Stimulated activated CD4-positive, alpha-beta T cell treated with anti-CD3 and anti-CD28 coated beads, Interleukin-15, amount 100 ng/mL, for 1 hour (primary cell): ENCODE measurements at places on chromosomes 2 and 18.

GRCh38 chr18:23526501-23527063, 23.3 kb downstream of the RMC1 start:
- no peak for DNase-seq

DNA sequence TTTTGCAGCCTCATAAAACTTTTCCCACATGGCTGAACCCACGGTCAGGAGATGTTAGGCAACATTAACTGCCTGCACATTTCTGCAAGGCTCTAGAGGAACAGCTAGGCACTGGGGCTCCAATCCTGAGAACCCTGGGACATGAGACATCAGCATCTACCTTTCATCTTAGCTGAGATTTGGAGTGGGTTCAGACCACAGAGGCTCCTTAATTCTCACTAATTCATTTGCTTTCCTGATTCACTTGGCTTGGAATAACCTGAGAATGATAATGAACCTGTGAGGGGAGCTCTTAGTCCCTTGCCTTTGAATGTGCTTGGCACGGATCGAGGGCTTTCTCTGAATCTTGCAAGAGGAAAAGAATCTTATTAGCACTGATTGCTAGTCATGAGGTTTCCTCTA, 266.2 kb downstream of the FIGN start:
- no peak for DNase-seq

GRCh38 chr2:207996848-207997247, 28.5 kb downstream of the PLEKHM3 start:
- no peak for DNase-seq

DNA sequence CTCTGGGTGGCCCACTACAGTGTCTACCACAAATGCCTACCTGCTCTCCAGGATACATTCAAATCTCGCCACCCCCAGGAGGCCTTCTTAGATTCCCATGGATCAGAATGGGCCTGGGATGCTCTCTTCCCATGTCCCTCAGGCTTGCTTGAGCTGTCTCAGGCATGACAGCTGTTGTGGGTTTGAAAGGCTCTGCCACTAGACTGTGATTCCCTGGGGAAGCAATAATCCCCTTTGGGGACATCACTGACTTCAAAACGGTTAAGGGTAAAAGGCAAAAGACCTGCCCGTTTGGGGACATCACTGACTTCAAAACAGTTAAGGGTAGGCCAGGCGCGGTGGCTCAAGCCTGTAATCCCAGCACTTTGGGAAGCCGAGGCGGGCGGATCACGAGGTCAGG, 35.8 kb upstream of the ZNF516 start:
- DNase-seq, result no peak

DNA sequence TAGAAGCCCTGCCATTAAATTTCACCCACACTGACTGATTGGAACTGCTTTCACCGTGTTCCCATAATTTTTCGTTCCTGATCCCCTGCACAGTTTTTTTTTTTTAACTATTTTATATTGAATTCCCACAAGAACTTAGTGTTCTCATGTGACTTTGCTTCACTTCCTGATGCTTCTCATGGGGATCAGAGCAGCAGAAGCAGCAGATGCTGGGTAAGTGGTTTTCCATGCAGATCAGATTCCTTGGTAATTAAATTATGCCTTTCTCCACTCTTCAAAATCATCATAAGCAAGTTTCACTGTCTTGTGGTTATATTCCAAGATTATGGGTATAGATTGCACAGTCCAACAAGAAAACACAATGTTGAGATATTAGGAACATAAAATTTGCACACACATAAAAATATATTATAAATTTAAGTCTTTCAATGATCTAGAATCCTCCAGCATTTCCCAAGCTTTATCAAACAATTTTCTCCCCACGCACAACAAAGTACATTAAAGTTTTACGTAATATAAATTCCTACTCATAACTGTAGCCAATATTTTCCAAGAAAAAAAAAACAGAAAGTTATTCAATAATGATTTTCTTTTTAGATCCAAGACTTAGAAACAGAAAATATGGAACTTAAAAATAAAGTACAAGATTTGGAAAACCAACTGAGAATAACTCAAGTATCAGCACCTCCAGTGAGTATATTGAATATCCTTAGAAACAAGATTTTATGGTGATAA, 277.9 kb downstream of the GULP1 start:
- DNase-seq, result no peak

- DNase-seq, result no peak
Observed at GRCh38 chr2:71832844-71833243, 314.8 kb downstream of the CYP26B1 start.

DNA sequence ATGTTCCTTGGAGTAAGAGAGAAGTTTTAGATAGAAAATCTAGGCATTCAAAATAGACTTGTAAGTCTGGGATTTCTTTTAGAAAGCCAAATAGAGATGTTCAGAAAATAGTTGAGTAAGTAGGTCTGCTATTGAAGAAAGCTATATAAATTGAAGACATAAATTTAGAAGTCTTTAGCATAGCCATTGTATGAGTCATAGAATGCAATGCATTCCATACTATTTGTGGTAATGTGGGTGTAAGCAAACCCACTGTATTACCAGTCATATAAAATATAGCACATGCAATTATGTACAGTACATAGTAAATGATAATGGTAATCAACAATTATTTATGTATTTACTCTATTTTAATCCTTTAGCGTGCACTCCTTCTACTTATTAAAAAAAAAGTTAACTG, 14.1 kb downstream of the MC4R start:
- DNase-seq, result no peak

DNA sequence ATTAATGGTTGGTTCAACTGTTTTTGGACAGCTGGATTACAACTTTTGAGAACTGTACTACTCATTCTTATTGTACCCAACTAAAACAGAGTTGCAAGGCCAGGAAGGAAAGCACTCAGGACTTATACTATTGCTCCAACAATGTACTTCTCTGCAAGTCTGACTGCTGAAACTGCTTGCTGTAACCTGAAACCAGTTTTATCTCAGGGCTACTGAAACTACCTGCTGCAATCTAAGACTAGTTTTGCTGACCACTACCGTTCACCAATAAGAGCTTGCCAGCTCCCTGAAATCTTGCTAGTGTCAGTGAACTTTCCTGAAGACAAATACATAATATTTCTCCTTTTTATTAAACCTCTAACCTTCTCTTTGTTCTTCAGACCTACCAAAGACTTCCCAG, 157.3 kb downstream of the CDCA7 start:
- no peak for DNase-seq

DNA sequence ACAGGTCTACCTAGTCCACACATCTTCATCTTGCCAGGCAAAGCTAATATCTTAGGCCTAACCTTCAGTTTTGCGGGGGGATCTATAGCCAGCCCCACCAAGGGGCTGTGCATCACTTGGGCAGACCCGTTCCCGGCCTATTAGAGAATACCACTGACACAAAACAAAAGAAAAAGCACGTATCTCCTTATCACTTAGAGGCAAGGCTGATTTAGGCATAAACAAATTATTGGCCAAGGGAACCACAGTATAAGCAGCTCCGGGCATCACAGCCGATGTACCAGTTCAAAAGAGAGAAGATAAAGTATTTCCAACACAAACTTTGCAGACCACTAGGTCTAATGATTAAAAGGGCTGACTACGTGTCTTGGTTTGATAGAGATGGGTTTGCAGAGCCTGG, 248.0 kb downstream of the TCF4 start:
- no peak for DNase-seq

DNA sequence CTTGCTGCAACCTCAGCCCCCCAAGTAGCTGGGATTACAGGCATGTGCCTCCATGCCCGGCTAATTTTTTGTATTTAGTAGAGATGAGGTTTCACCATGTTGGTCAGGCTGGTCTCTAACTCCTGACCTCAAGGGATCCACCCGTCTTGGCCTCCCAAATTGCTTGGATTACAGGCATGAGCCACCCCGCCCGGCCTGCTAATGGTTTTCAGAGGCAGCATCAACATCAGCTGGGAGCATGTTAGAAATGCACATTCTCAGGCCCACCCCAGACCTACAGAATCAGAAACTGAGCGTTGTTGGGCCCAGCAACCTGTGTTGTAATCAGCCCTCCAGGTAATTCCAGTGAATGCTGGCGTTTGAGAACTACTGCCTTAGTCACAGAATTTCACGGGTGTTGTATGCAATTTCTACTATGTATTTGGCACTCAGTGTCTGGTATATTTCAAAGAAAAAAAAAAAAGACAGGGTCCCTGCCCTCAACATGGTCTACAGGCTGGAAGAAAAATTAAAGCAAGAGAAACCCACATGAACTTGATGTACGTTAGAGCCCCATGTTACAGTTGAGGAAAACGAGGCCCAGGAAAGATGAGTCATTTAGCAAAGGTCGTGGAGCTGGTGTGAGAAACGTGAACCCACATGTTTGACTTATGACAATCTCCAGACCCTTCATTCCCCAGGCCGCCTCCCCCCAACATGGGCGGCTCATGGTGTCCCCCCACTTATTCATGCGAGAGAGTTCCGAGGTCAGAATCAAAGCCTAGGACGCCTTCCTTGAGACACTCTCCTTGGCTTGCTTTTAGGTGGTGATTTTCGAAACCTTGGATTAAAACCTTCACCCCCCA, 35.3 kb downstream of the SH3BP4 start:
- no peak for DNase-seq

GRCh38 chr2:185316383-185316782, 422.2 kb upstream of the FSIP2 start:
- no peak for DNase-seq

DNA sequence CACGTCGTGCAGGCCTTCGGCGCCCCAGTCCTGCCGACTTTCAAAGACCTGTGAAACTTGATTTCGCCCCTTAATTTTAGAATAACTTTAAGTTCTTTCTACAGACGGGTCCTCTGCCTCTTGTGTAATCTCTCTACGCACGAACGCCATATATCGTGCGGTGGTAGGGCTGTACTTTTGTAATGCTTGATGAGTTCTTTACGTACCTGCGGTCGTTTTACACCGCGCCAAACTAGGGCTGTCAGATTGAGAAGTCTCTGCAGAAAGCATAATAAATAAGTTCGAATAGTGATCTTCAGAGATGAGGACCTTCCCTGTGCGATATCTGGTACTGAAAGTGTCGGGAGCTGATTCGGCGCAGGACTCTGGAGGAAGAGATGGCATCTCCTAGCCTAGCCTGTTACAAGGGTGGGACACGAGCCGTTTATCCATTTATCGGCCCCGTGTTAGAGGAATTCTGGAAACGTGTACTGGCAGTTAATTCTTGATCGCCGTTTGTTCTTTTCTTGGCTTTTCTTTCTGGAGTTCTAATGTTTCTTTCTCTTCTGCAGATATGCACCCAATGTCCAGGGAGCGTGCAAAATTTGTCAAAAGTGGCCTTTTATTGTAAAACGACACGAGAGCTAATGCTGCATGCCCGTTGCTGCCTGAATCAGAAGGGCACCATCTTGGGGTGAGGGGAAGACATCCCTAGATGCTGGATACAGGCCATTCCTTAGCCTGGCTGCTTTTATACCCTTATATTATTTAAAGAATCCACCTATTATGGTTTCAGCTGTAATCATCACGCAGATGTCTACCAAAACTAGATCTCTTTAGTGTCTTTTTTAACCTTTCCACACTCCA, 781 bp upstream of the SLC5A6 start:
- no peak for DNase-seq

DNA sequence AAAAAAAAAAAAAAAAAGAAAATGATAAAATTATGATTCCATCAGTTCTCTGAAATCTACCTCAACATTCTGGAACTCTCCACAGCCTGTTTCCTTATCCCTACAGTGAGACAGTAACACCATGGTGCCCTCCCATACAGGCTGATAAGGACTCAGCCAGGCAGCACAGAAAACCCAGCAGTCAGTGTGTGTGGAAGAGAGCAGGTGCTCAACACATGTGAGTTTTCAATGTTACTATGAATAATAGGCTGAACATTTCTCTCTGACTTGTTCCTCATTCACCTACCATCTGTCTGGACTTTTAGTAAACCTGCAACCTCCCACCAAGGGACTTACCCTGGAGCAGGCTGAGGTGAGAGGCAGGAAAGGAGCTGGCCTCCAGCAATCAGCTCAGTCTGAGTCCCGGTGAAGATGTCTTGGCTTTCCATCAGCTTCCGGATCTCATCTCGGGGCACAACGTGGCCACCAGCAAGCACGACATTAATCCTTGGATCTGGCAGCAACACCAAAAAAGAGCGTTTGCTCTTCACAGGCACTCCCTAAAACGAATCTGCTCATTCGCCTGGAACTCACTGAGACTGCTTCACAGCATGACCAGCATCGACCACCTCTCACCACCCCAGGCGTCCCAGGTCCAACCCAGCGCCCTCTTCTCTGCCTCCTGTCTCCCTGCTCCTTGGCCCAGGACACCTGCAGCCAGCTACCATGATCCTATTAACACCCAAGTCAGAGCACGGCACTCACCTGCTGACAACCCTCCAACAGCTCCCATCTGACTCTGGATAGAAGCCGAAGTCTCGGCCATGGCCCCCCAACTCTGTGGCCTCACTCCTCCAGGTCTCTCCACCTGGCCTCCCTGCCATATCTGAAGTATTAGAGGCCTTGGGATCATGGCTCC, 16.5 kb downstream of the PASK start:
- no peak for DNase-seq

DNA sequence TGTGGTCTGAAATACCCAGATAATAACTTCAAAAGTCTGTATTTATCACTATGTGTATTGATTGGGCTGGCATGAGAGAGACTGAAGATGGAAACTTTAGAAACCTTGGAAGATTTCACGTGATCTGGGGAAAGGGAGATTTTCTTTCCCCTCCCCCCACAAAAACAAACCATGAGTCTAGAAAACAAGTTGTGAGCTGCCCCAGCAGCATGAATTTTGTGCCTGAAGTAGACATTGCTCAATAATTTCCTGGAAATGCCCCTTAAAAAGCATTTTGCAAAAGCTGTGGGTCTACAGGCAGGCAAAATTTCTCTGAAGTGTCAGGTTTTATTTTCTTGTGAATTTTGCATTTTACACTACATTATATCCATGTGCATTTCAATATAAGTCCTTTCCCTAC, 101.8 kb downstream of the ETAA1 start:
- no peak for DNase-seq

DNA sequence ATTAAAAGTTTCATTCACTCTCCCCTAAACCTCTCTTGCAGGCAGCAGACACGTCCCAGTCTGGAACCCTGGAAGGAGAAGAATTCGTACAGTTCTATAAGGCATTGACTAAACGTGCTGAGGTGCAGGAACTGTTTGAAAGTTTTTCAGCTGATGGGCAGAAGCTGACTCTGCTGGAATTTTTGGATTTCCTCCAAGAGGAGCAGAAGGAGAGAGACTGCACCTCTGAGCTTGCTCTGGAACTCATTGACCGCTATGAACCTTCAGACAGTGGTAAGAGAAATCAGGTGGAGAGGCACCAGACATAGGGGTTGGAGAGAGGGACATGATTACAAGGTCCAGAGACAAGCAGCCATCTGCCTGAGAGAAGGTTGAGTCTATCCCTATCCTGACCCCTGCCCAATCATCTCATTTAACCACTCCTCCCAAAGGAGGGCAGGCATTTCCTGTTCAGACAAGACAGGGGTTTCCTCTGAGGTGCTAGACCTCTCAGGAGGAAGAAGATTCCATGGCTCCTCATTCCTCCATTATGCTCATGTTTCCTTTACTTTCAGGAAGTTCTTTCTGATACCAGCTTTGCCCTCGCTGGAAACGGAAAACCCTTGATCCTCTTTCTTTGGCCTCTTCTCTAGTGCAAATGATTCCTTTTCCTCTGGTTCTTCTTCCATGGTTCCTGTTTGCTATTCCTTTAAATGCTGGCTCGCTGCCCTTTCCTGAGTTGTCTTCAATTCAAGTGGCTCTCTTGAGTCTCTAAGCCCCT, 15.1 kb downstream of the PLCD4 start:
- no peak for DNase-seq
